Effector memory CD4-positive, alpha-beta T cell (primary cell): ENCODE measurements at places on chromosomes 6 and 20.
A peak's percentile ranks its signal among the peaks of the same experiment; 100 is the strongest.

DNA sequence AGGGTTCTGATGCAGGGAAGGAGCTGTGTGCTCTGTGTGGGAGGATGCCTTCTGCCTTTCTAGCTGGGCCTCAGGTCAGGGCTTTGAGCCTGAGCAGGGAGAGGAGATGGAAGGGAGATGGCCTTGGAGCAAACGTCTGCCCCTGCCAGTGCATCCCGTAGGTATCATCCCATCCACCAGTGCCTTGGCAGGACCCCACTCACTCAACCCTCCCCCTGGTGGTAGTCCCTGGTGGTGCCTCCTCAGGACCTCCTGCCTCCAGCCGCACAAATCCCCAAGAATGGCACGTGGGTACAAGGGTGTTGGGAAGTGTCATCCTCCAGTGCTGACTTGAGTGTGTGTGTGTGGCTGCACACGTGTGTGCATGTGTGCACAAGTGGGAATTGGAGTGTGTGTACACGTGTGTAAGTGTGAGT, 23.1 kb upstream of the MICB start:
- DNase-seq: no peak

GRCh38 chr20:42740226-42740870, 449.4 kb downstream of the PTPRT start:
- DNase-seq: no peak

DNA sequence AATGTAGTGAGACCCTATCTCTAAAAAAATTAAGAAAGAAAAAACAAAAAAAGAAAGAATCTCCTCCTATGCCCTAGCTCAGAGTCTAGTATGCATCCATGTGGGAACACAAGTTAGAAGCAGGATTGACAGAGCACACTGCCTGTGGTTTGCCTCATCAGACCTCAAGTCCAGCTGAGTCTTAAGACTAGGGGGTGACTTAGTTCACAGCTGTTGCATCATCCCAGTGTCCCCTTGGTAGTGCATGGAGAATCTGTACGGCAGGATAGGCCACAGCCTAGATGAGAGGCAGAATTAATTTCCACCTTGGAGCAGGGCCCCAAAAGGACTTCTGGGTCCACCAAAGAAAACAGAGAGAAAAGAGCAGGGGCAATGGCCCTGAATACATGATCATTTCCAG, 13.7 kb downstream of the PNPLA1 start:
- no peak for DNase-seq

GRCh38 chr6:36979347-36979742, 6.7 kb downstream of the MTCH1 start:
- peak; percentile 14 for DNase-seq

- no peak for DNase-seq
Measured at GRCh38 chr6:98627129-98627775, 207.1 kb upstream of the POU3F2 start.
